ENCODE measurements at places on chromosomes 13 and 19. TPM values are rescaled to one million over a fixed set of nuclear protein-coding genes. Genes with fewer than 3 reads are reported as not detected.
A peak's percentile ranks its signal among the peaks of the same experiment; 100 is the strongest.

FOXA3 gene
- not detected for polyA plus RNA-seq

KLK15 gene
- polyA plus RNA-seq = not detected

CGB3 gene
- 0.30 TPM for polyA plus RNA-seq

EID2B gene
- 9.7 TPM for polyA plus RNA-seq

ATXN8OS gene
- polyA plus RNA-seq = not detected

- no peak for DNase-seq
Measured at GRCh38 chr19:58544591-58545285, 874 bp downstream of the TRIM28 start.

- DNase-seq = peak; percentile 50
Measured at GRCh38 chr13:114064450-114065140, 67.8 kb downstream of the RASA3 start.

DNA sequence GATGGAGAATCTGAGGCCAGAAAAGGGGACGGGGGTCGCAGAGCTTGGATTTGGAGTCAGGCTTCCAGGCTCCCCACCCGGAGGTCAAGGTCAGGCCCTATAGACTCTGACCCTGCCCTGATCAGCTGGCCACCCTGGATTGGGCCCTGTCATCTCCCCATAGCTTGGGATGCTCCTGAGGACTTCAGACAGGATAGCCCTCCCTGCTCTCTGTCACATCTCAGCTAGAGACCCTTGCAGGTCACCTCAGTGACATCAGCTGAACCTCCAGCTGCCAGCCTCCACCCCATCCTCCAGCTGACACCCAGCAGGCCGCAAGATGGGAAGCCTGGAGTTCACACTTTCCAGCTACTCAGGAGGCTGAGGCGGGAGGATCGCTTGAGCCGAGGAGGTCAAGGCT lies 2.8 kb upstream of the TPM4 start:
- no peak for DNase-seq

- DNase-seq = no peak
Measured at GRCh38 chr13:21777813-21778212, 106.9 kb downstream of the FGF9 start.

GRCh38 chr13:80664950-80665349 lies 324.0 kb upstream of the SPRY2 start:
- DNase-seq = no peak

- no peak for DNase-seq
Measured at GRCh38 chr13:40254394-40254793, 412.0 kb downstream of the FOXO1 start.

DNA sequence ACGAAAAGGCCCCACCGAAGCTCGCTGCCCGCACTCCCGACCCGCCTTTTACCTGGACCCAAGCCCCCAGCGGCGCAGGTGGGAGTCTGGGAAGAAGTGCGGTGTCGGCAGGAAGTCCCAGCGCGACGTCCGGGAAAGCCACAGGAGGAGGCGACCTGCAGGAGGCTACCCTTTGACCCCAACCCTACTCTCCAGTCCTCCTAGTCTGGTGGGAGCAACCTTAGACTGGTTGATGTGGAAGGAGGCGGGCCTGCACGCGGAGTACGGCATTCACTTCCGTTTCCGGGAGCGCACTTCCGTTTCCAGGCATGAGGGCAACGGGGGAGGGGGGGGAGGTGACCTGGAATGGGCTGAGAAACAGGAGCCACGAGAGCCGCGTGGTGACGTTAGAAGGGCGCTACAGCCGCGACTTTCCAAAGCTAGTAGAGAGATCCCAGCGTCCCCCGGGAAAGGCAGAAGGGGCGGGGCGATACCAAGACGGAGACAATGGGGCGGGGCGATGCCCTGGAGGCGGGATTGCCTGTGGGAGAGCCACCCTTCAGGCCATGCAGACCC lies 28.5 kb downstream of the ZNF266 start:
- peak; percentile 79 for DNase-seq

DNA sequence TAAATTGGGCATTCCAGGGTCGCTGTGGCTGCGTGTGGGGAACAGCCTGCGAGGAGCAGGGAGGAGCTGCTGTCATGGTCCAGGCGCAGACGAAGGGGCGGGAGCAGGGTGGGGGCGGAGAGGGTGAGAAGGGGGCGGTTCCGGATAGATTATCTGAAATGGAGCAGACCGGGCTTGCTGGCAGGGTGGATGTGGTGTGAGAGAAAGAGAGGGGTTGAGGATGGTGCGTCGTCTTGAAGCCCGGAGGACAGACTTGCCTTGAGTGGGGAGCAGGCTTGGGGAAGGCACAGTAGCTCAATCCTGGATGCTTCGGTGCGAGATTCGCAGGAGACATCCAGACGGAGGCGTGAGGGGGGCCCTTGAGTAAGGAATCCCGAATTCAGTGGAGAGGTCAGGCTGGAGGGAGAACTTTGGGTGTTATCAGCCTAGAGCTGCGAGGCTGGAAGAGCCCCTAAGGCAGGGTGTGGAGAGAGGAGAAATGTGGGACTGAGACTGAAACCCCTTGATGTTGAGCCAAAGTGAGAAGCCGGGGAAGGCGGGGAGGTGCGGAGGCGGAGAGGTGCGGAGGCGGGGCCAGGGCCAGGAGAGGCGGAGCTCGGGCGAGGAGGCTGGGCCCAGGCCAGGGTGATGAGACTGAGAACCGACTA lies 40.6 kb downstream of the DPF1 start:
- DNase-seq = peak; percentile 46

DNA sequence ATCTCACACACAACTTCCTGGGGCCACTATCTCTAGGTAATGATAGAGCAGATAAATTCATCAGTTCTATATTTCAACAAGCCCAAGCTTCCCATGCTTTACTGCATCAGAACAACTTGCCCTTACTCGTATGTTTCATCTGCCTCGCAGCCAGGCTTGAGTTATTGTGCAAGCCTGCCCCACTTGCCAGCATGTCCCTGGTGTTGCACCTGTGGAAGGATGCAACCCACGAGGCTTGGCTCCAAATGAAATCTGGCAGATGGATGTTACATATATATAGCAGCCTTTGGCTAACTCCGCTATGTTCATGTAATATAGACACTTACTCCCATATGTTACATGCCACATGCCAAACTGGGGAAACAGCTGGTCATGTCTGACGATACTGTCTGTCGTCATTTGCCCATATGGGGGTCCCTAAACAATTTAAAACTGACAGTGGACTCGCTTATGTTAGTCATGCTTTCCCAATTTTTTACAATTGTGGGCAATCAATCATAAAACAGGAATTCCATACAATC lies 6.2 kb downstream of the ERVK3-1 start:
- DNase-seq = no peak

- no peak for DNase-seq
Measured at GRCh38 chr13:69565334-69565733, 542.3 kb upstream of the ATXN8OS start.

DNA sequence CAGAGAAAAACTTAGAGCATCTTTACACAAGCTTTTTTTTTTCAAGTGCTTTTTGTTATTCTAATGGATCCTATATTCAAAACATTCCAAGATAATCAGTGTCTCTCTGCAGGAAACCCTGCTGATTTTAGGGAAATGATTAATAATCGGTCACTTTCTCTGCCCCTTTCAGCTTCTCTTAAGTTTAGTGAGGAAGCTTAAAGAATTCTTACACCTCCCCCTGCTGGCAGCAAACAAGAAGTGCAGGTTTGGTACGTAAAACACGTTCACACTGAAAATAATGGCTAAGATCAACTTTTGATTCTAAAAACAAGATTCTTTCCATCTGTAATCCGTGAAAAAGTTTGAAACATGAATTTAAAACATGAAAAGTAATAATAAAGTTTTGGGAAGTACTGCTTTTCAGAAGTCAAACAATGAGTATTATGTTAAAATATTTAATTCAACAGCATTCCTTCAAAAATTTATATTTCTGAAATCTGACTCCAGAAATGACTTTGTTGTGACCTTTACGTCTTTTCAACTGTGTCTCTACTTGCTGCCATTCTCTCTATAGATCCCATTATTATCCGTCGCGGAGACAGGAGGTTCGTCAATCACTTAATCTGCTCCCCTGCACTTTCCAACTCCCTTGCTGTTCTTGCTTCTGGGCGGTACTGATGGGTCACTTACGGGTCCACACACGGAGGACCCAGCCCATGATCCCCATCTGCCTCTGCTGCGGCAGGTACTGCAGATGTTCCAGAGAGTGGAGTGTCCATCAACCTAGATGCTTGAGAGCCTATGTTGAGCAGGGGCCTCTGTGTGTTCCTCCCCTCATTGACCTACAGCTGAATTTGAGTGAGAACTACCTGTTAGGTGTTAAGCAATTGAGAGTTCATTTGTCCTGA lies 203.1 kb upstream of the EDNRB start:
- DNase-seq = peak; percentile 72

DNA sequence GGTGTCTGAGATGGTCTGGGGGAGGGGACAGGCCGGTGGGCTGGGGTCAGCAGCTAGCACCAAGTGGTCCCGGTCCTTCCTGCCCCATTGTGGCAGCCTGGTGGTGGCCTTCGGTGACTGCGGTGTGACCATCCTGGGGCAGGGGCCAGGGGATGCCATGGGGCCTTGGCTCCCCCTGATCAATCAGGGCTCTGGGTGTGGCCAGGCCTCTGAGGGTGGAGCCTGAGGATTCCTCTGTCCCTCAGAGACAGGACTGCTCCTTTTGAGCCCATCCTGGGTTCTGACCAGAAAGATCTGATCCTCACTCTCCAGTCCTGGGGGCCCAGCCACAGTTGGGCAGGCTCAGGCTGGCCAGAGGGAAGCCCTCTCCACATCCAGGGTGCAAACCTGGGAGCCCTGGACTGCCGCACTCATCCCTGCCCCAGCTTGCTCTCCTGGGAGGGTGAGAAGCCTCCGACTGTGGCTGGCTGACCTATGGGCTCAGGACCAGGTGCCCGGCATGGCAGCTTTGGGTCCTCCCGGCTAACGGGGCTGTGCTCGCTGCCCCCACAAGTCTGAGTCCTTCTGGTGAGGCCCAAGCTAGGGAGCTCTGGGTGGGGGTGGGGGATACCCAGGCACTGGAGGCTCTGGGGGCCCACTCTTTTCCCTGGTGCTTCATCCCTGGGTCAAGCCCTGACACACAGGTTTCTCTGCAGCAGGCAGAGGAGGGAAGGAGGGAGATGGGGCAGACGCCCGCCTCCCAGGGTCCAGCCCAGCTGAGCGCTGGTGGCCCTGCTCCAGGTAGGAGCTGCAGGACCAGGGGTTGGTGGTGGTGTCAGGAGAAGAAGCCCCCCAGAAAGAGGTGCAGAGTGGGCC lies 59.5 kb downstream of the IER2 start:
- DNase-seq = no peak

DNA sequence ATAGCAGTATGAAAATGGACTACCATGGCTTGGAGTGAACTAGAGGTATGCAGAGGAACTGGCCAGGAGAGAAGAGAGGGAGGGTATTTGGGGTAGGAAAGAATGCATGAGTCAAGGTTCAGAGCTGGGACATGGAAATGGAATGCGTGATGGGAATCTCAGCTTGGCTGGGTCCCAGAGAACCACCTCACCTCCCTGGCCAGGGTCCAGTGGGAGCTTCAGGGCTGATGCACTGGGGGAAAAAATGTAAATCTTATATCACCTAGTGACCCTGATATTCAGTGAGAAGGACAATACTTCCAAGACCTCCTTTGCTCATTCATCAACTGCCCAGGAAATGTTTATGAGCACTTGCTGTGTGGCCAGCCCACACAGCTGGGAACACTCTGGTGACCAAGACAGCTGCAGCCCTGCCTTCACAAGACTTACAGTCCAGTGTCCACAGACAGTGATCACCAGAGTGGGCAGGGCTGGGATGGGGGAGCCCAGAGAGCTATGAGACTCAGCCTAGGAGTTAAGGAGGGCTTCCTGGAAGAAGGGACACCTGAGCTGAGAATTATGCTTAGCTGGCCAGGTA lies 12.8 kb downstream of the IGSF23 start:
- no peak for DNase-seq

GRCh38 chr13:98349731-98350305 lies 172.7 kb upstream of the RNF113B start:
- DNase-seq = no peak

GRCh38 chr13:97502181-97502580 lies 68.2 kb downstream of the RAP2A start:
- DNase-seq = peak; percentile 82

DNA sequence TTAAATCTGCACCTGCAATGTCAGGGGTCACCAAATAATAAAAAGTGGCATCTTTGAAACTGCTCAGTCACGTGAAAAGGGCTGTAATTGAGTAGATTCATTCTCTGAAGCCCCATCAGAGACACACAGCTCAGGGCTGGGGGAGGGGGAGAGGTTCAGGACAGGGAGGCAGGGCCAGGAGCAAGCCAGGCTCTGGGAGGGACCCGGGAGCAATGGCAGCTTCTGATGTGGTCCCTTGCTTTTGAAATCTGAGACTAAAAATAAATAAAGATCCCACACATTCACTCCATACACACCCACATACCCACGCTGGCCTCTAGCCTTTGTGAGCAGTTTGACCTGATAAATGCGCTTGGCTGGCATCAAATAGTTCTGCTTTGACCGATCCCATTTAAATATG lies 32.8 kb downstream of the GSX1 start:
- DNase-seq = no peak

GRCh38 chr19:46404055-46404752 lies 9.2 kb downstream of the CCDC8 start:
- DNase-seq = peak; percentile 82

GRCh38 chr13:78540058-78540457 lies 63.3 kb downstream of the POU4F1 start:
- DNase-seq = no peak

DNA sequence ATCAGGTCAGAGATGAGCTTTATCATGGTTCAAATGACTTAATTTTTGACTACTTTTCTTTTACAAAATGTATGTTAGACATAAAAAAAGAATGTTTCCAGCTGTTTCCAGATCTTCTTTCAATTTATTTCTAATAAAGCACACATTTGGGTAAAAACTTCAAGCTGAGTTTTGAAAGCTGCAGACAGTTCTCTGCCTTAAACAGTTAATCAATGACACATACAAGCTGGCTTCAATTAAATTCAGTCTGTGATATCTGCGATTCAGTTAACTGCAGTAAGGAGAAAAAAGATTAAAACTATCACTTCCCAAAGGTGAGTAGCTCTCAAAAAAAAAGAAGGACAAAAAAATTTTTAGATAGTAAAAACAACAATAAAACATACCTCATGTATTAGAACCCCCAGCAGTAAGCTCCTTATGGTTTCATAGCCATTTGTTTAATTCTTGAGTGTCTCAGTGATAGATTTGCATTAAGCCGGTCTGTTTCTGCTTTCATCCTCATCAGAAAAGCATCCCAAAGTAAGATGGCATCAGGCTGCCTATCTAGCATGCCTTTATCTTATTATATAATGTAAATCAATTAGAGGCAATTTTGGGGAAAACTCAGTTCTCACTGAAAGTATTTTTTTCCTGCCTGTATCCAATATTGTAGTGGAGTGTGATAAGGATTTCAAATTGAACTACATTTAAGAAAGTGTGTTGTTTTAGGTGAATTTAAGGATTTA lies 81.8 kb upstream of the STARD13 start:
- no peak for DNase-seq

DNA sequence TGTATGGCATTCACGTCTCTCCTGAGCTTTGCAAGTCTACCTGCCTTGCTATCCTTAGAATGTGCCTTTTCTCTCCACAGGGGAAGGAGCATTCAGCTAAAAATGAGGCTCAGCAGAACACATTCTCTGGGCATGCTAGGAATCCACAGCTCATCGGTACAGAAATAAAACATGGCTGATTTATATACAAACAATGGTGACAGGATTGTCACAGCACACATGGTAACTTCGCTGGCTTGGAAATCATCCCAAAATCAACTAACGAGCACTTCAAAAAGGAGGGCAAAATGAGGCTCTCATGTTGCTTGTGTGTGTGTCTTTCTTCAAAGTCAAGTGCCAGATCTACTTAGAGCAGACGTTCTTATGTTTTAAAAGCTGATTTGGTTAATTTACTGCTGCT lies 373.0 kb downstream of the FGF14 start:
- no peak for DNase-seq

Data from muscle of arm (tissue), 14 donors.